H1 (cell line): ENCODE measurements at places on chromosomes 4 and X.

- no peak for DNase-seq
Observed at GRCh38 chrX:118337687-118338086, 8.2 kb upstream of the WDR44 start.

- no peak for DNase-seq
Observed at GRCh38 chrX:52270453-52271116, 85.9 kb downstream of the MAGED4 start.

DNA sequence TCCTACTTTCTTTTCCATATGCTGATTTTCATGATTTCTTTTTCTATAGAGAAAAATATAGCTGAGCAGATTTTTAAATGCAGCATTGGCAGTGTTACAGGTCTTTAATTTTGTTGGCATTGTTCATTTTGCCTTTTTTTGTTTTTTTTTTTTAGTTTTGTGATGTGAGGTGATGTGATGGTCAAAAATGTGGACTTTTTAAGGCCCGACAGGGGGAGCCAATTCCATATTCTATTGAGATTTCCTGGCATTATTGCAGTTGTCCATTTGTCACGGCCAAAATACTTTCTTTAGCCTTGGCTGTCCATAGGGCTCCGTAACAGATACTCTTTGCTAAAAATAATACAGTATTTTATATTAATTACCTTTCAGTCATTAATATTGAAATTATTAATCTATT, 47.8 kb downstream of the SLIT2 start:
- no peak for DNase-seq

DNA sequence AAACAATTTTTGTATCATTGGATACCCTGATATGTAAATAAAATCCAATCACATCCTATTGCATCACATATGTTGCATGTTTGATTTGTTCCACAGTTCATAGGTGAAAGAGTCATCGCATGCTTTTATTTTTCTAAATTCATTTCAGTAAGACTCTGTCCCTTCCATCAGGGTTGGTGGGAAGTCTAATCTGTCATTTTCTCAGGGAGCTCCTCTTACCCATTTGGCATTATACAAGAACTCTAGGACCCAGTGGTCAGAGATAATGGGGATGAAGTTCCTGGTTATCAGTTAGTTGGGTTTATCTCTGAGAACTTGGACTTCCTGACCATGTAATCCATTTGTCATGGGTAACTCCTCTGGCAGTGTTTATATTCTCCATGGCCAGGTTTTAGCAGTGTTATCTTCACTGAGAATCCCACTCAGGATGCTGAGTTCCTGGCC, 227.1 kb upstream of the JADE1 start:
- no peak for DNase-seq

DNA sequence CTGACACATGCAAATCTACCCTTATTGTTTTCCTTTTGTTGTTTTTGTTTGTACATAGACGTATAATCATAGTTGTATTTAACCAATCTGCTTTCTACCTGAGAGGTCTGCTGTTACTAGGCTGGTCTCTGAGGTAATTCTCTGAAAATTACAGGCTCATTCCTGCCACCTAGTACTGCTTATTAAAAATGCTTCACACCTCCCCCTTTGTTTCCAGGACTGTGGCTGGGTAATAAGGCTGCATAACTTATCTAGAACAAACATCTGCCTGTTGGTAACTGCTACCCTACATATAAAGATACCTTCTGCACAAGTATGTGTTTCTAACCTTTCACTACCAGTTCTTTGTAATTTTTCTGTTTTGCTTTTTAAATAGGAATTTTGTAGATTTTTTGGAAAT, 34.2 kb downstream of the COX7B2 start:
- DNase-seq = no peak

- no peak for DNase-seq
Observed at GRCh38 chr4:156322592-156322991, 368.9 kb upstream of the CTSO start.

DNA sequence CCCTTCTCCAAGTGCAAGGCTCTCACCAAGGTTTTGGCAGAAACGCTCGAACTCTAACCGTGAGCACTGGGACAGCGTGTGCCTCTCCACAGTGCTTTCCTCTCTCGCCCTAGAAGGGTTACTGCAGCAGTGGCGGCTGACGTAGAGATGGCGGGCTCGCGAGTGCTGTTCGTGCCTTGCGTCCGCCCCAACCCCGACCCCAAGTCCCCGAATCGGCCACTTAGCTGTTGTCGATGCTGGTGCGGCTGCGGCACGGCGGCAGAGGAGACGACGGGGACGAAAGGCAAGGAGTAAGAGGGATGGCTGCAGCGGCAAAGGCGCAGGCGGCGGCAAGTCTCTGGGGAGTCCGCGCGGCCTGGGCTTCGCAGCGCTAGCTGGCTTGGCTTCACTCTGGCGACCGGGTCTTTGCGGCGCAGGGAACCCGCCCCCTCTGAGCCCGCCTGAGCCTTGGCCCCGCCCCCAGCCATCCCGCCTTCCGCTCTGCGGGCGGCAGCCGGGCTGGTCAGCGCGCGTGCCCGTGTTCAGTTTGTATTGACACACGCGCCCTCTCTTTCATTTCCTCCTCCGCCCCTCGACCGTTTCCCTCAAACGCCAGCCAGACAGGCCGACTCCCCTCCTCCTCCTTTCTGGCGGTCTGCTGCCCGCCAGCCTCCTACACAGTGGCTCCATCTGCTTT, at the start of gene SPIN4:
SPIN4 (minus strand) TSS at position 392 of the 676 bp plus-strand sequence. CDS start 513 bp downstream, outside the sequence.
- DNase-seq = peak; percentile 82

- no peak for DNase-seq
Observed at GRCh38 chrX:12614266-12614665, 176.9 kb upstream of the PRPS2 start.

DNA sequence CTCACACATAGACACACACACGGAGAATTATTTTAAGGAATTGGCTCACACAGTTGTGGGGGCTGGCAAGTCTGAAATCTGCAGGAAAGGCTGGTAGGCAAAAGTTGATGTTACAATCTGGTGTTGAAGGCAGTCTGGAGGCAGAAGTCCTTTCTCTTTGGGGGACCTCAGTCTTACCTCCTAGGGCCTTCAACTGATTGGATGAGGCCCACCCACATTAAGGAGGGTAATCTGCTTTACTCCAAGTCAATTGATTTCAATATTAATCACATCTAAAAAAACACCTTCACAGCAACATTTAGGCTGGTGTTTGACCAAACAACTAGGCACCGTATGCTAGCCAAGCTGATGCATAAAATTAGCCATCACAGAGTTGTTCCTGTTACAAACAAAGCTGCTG, 10.7 kb downstream of the MGST2 start:
- DNase-seq = no peak

GRCh38 chr4:77264826-77265225, 107.8 kb downstream of the CCNG2 start:
- DNase-seq = no peak

- no peak for DNase-seq
Observed at GRCh38 chr4:2938906-2939305, 24.3 kb downstream of the NOP14 start.

- no peak for DNase-seq
Observed at GRCh38 chr4:43244688-43245382, 352.3 kb downstream of the GRXCR1 start.

DNA sequence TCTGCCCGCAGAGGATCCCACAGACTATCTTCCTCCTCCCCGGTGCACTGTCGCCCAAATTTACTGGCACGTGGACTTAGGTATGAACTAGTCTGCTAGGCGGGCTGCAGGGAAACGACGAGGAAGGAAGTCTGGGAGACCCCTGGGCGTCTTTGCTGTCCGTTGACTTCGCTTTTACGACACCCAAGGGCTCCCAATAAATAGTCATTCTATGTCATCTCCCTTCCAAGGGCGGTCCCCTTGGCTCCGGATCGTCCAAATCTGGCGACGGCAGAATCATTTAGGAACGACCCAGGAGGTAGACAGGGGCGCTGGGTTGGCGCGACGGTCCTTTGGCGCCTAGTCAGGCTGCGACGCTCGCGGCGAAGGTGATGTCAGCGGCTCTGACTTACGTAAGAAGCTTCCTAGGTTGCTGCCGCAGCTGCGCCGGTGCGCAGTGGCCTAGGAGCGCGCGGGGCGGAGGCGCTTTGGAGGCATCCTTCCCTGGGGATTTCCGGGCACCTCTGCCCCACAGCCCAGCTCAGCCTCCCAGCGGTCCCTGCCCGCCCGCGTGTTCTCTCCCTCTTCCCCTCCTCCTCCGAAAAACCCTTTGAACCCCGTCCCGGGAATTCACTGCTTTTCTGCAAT, 2.2 kb downstream of the NHS start:
- peak; percentile 48 for DNase-seq

DNA sequence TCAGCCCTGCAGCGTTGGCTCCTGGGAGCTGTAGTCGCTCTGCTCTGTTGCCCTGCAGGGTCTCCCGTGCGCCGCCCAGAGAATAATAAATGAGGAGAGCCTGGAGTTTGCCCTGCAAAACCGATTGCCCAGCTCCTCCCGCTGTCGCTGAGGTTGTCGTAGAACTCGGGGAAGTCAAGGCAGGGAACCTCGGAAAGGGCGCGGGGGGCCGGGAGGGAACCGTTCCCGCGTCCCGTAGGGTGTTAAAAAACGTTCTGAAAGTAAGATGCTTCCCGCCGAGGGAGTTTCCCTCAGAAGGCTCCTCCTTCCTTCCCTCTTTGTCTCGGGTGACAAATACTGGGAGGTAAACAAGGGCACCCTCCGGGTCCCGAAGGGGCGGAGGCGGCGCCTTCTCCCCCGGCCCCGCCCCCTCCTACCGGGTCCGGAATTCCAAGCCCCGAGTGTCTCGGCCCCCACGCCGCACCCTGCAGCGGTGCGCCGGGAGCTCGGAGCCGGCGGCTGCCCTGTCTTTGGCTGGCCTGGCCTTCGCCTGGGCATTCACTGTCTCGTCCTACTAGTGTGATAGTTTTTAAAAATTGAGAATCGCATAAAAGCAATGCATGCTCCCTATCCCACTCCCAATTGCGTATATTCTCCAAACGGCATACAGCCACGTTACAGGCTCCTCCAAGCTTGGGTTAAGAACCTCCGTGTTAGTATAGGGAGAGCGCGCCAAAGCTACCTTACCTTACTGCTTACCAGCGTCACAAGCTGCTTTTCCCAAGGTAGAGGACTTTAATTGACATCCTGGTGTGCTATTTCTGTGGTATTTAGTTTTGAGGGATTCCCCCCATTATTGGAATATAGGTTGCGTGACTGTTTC, 964 bp upstream of the HMGB2 start:
- DNase-seq = peak; percentile 65

GRCh38 chr4:87527431-87528220, 1.6 kb downstream of the SPARCL1 start:
- DNase-seq = no peak

DNA sequence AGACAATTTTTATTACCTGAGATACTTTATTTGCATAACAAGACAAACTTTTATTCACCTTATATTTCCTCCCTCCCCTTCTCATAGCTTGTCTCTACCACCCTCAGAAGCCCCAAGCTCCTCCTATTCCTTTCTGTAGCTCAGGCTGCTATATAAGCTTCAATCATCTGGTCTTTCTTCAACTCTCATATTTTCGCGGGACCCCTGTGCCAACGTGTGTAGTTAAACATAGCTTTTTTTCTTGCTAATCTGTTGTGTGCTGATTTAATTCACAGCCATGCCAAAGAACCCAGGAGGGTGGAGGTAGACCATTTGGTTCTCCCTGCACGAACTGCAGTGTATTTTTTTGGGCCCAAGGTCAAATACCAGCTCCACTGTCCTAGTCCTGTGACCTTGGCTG, 21.1 kb upstream of the CD38 start:
- DNase-seq = no peak

GRCh38 chrX:2334237-2334636, 166.5 kb downstream of the DHRSX start:
- DNase-seq = no peak

DNA sequence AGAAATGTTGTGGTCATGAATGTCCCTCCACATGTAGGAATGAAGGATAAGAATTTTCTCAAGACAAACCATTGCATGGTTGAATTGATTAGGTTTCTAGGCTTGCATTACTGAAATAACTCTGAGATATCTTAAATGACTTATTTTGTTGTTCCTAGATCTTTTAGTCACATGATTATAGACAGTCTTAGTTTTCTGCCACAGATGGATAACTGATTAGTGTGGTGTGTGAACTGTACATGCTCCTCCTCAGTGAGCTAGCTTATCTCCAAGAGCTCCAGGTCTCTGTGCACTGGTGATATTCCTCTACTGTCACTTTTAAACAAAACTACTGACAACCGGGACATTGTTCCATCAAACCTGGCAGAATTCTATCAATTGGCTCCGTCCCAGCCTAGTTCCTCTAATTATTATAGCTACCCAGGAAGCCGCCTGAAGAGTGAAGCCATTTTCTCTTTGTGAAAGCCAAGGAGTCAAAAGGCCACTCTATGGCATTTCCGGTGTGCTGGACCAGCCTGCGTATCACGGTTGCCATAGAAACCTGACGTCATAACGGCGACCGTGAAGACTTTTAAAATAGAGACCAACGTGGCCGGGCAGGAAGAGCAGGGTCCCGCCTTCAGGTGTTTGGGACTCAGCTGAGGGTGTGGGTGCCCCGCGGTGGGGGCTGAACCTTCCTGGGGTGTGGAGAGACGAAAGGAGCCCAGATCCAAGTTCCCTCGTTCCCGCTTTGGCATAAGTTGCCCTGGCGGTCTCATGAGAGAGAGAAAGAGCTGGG, 28.1 kb downstream of the BEX3 start:
- peak; percentile 29 for DNase-seq

GRCh38 chr4:182240161-182241130, 2.8 kb upstream of the TENM3 start:
- DNase-seq = no peak

DNA sequence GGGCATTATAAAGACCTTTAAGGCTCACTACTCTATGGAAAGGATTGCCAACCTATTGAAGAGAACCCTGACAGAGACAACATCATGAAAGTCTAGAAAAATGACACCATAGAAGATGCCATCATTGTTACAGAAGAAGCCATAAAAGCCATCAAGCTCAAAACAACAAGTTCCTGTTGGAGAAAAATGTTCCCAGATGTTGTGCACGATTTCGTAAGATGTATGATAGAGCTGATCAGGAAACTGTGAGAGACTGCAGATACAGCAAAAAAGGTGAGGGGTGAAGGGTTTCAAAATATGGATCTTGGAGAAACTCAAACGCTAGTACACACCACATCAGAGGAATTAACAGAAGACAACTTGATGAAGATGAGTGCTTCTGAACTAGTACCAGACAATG, 53.3 kb downstream of the WDFY3 start:
- no peak for DNase-seq

- DNase-seq = no peak
Observed at GRCh38 chr4:183139058-183139750, 40.1 kb downstream of the WWC2 start.

DNA sequence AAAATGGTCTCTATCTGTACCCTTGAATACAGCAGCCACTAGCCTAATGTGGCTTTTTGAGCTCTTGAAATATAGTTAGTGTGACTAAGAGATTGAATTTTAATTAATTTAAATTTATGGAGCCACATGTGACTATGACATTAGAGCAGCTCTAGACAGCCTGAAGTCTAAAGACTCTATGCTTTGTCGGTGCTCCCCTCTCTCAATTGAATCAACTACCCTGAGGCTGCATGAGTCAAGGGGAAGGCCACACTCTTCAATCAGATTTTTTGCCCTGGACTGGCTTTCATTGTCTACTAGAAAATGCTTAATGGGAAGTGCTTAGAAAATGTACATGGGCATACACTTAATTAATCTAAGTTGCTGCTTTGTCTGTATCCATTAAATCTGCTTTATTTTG, 11.7 kb downstream of the TLR7 start:
- no peak for DNase-seq
